BE2C (cell line): ENCODE measurements at places on chromosomes 16 and 17.

- no peak for DNase-seq
These were observed 24.6 kb downstream of the NECAB2 start for GRCh38 chr16:83992624-83993023.

DNA sequence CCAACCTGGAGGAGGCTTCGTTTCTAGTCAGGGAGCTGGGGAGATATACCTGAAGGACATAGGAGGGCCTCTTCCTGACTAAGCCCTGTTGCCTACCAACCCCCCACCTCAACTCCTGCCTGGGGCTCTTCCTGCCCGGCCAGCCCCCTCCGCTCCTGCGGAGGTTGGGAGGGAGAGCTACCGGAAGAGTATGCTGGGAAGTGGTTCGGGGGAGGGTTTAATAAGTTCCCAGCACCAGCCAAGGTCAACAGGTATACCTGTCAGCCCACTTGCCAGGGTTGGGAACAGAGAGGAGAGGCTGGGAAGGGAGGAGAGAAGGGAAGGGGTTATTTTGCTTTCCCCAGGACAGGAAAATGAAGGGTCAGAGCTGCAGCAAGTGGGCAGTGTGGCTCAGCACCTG is 4.7 kb downstream of the PPP1R1B start:
- DNase-seq, result no peak

- no peak for DNase-seq
These were observed 11.2 kb upstream of the MTSS2 start for GRCh38 chr16:70696952-70697593.

- DNase-seq, result no peak
These were observed 1.7 kb downstream of the SLFN5 start for GRCh38 chr17:35244341-35245195.

GRCh38 chr17:73227379-73227778 is 34.3 kb downstream of the CPSF4L start:
- no peak for DNase-seq

- no peak for DNase-seq
These were observed 11.3 kb upstream of the TBX21 start for GRCh38 chr17:47721725-47722124.

GRCh38 chr16:49112754-49113153 is 168.9 kb downstream of the CBLN1 start:
- DNase-seq, result no peak

GRCh38 chr16:64858076-64858475 is 263.8 kb downstream of the CDH11 start:
- no peak for DNase-seq

DNA sequence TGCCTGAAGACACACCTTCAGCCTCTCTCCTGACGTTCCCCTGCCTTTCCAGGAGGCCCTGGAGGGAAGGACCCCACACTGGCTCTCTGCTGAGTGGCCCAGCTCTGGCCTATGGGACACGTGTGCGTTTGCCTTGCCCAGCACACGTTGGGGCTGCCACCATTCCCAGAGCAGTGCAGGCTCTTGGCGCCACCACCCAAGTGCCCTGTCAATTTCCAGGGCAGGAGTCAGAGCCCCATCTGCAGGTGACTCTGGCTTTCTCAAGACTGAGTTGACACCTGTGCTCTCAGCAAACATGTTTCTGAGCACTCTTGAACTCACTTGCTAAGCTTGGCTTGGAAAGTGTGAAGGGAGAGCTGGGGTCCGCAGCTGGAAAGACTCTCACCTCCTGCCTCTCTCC is 4.7 kb upstream of the IRF8 start:
- no peak for DNase-seq

DNA sequence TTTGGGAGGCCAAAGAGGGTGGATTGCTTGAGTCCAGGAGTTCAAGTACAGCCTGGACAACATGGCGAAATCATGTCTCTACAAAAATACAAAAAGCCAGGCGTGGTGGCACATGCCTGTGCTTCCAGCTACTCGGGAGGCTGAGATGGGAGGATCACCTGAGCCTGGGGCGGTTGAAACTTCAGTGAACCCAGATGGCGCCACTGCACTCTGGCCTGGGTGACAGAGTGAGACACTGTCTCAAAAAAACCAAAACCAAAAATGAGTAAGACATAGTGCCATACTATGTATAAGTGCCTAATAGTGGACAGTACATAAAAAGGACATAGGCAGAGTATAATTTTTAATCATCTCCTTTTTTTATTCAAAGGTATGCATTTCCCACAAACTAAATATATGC is 4.0 kb downstream of the CTC1 start:
- DNase-seq, result no peak

GRCh38 chr16:23288209-23288608 is 13.9 kb upstream of the SCNN1B start:
- DNase-seq, result no peak

GRCh38 chr17:28974451-28974850 is 23.1 kb upstream of the PHF12 start:
- no peak for DNase-seq

DNA sequence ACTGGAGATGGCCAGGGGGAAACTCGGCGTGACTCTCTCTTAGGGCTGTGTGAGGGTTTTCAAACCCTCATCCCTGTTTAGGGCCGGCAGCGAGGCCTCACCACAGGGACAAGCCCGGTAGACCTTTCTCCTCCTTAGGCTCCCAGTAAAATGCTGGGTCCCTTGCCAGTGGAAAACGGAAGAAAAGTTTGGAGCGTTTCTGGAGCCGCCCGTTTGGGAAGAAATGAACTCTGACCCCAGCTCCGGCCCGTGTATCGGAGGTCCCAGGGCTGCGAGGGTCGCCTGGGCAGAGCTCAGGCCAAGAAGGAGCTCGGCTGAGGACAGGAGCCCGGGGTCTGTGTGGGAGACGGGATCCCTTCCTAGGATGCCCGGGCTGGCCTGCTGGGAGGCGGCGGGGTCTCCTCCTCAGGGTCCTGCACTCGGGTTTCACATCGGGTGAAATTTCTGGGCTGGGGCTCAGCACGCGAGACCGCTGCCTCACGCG is 23.2 kb downstream of the ZNF213 start:
- DNase-seq, result no peak
